ENCODE measurements at places on chromosomes 6 and 20.

DNA sequence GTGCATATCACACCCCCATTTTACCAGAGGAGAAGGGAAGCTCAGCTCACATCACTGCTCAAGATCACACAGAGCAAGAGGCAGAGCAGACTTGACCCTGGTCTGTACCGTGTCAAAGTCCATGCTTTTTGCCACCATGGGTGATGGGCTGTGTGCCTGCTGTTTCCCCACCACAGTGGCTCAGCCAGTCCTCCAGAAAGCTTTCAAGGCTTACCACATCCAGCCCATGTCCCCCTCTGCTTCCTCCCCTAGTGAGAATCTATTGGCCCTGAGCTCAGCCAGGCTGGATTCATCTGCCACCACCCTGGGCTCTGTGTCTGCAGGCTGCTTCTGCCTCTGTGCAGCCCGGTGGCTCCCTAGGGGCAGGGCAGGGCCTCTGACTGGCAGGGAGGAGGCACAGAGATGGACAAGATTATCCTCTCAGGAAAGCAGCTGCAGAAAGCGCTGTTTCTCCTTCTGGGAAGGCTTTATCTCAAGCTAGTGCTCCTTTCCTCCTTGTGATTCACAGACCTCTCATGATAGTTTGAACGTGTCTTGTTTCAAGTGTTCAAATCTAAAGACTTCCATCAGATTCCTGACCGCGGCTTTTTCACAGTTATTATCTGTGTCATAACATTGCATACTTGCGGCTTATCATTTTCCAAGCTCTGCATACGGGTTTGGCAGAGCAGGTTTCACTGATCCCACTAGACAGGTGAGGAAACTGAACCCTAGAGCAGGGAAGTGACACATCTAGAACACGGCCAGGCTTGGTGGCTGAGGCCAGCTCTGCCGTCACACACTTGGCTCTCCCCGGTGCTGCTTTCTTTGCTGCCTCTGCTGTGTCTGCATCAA is 37.4 kb downstream of the VEGFA start:
- DNase-seq: no peak

GRCh38 chr6:120493505-120493904 is 840.8 kb downstream of the TBC1D32 start:
- no peak for DNase-seq

DNA sequence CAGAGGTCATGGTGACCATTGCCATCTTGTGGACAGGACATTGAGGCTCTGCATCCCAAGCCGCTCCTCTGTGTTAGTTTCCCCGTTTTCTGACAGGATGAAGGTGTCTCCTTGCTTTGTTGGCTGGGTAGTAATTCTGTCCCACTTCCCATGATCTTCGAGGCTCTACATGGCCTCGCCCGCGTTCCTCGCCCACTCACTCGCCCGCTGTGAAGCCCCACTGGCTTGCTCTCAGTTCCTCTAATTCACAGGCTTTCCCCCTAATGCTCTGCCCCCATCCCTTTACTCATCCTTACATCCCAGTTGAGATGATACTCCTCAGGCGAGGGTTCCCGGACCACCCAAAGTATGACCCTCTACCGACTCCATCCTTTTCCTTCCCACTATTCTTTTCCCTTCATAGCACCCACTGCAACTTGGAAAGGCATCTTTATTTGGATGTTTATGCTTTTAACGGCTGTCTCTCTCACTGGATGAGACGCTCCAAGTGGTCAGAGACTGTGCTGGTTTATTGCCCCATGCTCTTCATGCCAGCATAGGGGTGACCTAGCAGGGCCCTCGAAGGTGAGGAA is 511 bp upstream of the SLC35B2 start:
- no peak for DNase-seq

DNA sequence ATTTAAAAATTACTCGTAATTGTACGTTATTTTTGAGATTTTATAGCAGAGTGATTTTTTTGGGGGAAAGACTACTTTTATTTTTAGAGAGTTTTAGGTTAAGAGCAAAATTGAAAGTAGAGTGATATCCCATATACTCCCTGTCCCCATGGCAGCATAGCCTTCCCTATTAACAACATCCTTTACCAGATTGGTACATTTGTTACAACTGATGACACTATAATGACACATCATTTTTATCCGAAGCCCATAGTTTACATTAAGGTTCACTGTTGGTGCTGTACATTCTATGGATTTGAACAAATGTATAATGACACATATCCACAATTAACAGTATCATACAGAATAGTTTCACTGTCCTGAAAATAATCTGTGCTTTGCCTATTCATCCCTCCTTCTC is 1126.4 kb upstream of the CITED2 start:
- DNase-seq: no peak

DNA sequence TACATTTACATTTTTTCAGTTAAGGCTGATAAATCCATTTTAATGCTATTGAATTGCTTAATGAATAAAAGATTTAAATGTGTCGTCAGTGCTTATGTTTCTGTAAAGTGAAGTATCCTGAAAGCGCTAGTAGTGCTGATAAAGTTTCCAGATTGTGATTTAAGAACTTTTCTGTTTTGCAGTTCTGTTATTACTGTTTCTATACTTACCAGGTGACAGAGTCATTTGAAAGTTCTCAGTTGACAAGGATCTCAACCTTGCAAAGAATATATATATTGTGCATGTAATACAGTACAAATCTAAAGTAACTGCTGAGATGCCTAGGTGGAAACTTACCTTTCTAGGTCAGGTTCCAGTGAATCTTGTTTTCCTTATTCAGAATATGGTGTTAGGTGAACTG is 201.8 kb downstream of the ARID1B start:
- DNase-seq: no peak
